ENCODE measurements at places on chromosomes 2 and 18. TPM values are rescaled to one million over a fixed set of nuclear protein-coding genes. Genes with fewer than 3 reads are reported as not detected.

GRCh38 chr18:23871410-23871809 lies 143.1 kb upstream of the TTC39C start:
- no peak for DNase-seq

DNA sequence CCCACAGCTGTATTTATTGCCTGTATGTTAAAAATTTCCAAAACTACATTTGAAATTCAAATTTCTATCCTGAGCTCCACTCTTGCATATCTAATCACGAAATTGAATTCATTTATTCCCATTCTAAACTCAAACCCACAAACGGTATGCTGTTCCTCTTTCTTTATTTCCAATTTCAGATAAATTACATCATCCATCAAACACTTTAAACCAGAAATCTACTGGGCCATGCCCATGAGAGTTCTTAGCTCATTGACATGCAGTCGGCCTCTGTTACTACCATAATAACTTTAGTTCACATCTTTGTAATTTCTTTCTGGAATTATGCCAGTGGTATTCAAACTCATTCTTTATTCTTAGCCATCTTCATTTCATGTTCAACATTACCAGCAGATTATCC lies 100.3 kb downstream of the COL3A1 start:
- no peak for DNase-seq

DCC gene
- total RNA-seq = 0.09 TPM

- no peak for DNase-seq
These were observed 54.6 kb downstream of the DCC start for GRCh38 chr18:52394602-52395001.

CD28 gene
- not detected for total RNA-seq

LYPD6 gene
- not detected for total RNA-seq

CNTNAP5 gene
- not detected for total RNA-seq

HOXD12 gene
- not detected for total RNA-seq

CHN1 gene
- 3.3 TPM for total RNA-seq

GRCh38 chr2:120869036-120869729 lies 133.5 kb downstream of the GLI2 start:
- peak; percentile 38 for DNase-seq

MTCL1 gene
- 60.6 TPM for total RNA-seq

DNA sequence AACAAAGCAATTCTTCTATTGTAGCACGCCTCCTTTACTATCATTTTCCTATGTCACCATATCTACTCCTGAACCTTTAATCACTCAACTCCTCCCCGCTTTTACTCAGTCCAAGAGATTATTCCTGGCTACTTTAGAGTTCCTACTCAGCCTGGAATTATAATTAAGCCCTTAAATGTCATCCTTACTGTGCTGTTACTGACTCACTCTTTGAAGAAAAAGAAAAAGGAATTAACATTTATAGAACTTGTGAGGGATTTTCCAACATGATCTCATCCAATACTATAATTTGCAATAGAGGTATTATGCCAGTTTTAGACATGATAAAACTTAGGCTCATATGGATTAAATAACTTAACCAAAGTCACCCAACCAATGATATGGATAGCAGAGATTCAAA lies 61.7 kb downstream of the CCDC88A start:
- DNase-seq = peak; percentile 50

DNA sequence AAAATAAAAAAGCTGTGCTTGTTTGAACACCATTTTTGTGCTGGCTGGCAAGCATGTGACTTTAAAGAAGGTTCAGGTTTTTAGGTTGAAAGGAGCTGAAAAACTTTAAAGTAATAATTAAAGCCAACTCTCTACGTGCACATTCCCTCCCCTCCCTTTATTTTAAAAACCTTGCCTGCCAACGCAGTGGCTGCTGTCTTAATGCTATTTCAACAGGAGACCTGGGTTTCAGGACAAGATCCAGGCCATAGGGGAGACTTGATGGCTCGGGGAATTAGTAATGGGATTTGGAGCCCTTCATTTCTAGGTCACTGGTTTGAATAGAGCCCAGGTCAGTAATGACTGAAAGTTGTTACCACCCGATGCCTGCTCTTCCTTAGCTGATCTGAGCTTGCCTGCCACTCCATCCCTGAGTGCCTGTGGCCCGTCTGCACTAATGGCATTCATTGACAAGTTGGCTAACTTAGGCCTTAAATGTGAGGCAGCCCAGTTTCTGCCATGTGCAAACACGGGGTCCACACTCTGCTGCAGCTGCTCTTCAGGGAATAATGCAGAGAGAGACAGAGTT lies 1233.2 kb upstream of the ZEB2 start:
- DNase-seq = no peak

DNA sequence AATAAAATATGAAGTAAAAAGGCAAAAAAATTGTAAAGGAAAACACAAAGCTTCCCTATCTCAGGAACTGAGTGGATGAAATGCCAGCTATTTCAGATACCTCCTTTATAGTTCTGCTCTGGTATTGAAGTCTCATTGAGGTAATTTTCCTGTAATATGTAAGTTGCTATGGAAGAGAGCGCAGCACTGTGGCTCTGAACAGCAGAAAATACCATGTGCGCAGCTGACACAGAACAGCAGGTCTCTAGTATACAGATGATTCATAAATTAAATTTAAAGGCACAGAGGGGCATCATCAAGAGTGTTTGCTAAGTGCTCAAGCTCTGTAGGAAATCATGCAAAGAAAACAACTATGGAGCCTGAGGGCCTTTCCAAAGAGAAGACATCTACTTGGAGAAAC lies 315.3 kb upstream of the CDH7 start:
- no peak for DNase-seq

ASB1 gene
- total RNA-seq = 45.5 TPM

SCYGR4 gene
- total RNA-seq = not detected

DNA sequence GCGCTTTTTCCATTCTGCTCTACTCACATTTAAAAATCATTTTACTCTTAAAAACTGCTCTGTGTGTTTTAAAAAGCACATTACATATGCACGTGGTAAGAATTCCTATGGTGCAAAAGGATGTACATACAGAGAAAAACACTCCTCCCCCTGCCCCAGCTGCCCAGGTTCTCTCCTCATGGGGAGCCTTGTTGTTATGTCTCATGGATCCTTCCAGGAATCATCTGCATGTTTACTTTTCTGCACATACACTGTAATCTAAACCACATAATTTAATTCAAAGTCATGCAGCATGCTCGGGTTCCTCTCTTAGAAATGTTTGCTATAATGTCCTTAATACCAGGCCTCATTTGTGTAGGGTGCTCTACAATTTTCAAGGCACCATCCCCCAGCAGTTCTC lies 243.3 kb downstream of the LOXHD1 start:
- no peak for DNase-seq

GRCh38 chr2:111216811-111217652 lies 96.3 kb downstream of the BCL2L11 start:
- DNase-seq = no peak

DNA sequence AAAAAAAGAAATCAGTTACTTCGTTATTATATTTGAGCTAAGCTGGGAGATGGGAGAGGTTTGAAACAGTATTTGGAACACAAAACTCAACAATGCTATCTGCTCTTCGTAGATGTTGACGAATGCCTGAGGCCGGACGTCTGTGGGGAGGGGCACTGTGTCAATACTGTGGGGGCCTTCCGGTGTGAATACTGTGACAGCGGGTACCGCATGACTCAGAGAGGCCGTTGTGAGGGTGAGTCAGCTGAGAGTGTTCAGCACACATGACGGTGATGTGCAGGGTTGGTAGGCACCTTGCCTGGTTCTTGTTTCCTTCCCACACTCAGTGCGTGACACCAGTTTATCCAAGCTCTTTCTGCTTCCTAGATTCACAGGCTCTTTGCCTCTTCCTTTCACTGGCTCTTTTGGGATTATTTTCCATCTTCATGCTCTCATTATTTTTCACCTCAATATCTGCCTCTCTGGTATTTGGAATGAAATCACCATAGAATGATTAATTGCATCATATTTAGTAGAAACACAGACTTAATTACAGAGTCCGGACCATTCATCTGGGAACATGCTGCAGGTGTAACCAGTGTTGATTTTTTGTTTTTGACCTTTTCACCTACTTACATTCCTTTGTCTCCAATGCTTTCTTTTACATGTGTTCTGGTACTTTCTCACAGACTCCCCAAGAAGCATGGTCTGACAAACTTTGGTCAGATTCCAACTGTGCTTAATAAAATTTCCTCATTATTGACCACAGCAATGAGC lies 200.6 kb upstream of the RASGRP3 start:
- peak; percentile 97 for DNase-seq

LINC00305 gene
- total RNA-seq = not detected

DNA sequence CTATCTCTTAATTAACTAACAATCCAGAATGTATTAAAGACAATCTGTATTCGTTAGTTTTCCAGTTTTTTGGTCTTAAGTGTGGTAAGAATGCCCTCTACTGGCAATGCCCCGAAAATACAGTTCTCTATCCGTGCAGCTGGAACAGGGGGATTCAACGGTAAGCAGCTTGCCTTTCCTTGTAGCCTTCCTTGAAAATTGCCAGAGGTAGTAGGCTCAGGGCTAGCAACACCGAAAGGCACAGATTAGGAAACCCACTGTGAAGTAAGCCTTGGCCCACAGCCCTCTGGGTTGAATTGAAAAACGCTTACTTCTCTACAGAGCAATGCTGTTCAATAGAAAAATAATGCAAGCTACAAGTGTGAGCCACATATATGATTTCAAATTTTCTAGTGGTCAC lies 17.1 kb upstream of the VPS4B start:
- peak; percentile 81 for DNase-seq

DNA sequence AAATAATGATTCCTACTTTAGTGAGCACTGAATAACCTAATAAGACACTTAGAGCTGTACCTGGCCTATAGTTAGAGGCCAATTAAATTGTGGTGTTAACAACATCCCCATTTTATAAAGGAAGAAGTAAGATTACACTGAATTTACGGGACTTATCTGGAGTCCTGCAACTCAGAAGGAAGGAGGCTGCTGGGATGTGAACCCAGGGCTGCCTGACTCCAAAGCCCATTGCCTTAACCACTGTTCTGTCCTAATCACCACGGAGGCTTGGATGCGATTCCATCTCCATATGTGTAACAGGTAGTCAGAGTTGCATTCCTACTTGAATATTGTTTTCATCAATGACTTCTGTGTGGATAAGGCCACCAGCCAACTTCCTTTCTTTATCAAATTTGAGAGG lies 168.9 kb downstream of the SOCS6 start:
- no peak for DNase-seq

DNA sequence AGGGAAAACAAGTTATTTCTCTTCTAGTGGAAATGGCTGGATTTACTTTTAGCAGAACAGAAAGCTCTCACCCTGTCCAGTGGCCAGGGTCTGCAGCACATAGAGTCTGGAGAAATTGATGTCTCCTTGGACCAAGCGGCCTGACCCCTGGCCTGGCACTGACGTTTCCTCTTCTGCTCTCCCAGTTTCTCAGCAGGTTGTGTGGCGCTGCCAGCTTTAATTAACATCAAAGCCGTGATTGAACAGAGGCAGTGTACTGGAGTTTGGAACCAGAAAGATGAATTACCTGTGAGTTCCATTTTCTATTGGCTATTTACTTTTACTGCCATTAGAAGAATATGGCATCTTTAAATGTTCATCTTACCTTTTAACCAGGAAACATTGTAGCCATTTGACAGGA lies 20.9 kb downstream of the CD8A start:
- DNase-seq = no peak

GRCh38 chr2:27471961-27472360 lies 17.6 kb downstream of the IFT172 start:
- DNase-seq = no peak

GRCh38 chr18:7990670-7991069 lies 423.6 kb downstream of the PTPRM start:
- no peak for DNase-seq

- no peak for DNase-seq
These were observed 12.1 kb downstream of the CFLAR start for GRCh38 chr2:201128033-201128432.

DNA sequence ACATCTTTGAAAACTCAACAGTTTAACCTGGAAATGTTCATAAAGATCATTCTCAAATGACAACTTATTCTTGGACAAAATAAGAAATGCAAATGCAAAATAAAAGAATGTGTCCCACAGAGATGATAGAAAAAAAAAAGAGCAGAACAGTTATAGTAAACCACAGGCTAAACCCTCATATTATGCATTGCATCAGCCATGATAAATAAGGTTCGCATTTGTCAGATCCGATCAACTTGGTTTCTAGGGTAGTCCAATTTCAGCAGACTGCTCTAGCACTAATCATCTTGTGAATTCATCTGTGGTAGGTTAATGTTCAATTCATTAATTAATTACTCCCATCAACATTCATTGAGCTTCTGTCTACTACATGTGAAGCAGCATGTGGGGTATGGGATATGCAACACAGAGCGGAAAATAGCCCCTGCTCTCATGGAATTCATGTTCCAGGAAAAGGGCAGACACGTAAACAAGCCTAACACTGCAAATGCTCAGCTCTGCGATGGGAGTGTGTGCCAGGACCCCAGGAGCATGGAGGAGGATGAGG lies 316.2 kb upstream of the REV1 start:
- DNase-seq = no peak

DNA sequence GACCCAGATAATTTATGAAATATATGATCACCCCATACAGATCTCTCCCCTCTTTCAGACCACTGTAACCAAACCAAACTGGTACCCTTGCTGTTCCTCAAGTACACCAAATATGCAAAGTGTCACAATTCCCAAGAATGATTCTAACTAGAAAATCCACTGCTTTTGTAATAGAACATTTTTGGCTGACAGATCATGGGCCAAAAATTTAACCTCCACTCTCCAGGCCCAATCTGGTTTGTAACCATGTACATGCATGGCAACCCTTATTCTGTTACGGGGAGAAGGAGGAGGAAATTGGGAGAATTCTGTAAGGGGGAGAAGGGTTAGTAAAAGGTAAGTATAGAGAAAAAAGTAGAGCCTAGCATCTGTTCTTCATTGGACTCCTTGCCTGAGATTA lies 62.0 kb downstream of the IKZF2 start:
- peak; percentile 28 for DNase-seq

DNA sequence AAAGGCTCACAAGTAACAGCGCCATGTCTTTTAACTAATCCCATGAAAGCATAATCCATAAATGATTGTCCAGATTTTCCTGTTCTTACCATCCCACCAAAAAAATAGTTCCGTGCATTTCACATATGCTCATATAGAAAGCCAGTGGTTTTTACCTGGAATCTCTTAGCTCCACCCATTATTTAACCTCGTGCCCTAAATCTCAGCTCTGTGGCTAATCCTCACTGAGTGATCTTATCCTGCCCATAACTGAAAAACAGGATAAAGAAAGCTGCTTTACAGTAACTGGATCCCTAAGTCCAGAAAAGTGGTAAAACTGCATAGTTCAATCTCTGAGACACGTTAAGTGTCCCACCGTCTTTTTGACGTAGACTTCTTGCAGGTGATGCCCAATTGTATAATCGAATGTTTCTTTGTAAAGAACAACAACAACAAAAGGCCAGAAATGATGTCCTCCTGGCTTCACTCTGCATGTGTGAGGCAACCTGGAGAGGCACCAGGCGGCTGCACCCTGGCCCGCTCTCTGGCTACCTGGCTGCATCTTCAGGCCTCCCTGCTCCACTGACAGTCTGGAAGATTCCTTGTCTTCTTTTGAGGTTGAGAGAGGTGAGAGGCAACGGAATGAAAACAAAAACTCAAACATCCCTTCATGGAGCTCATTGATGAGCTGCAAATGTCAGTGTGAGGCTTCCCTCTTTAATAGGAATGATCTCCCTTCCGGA lies 38.6 kb downstream of the FEZ2 start:
- DNase-seq = no peak

CDH2 gene
- 64.1 TPM for total RNA-seq
